Right ventricle myocardium inferior (tissue), 1 donor: ENCODE measurements at places on chromosomes 2 and 18. TPM values are rescaled to one million over a fixed set of nuclear protein-coding genes. Genes with fewer than 3 reads are reported as not detected.

- no peak for DNase-seq
These were observed 28.2 kb upstream of the GIGYF2 start for GRCh38 chr2:232668805-232669444.

GRCh38 chr2:64797881-64798575 lies 144.3 kb upstream of the SERTAD2 start:
- DNase-seq = no peak

DNA sequence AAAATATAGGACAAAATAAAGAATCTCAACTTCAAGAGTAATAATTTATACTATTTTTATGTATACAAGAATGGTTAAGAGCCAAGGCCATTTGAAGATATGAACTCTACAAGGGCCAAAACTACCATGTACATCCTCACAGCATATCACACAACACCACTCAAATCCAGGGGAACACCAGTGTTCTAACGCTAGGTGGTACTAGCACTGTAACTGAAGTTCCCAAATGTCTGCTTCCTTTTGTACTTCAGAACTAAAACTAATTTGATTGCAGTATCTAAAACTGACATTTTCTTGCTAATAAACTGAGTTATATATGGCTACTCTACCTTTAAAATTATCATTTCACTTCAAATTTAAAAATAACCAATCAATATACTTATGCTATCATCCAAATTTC lies 47.0 kb downstream of the REV1 start:
- DNase-seq = no peak

- no peak for DNase-seq
These were observed 235.0 kb downstream of the KLHL29 start for GRCh38 chr2:23619941-23620340.

- DNase-seq = no peak
These were observed 17.8 kb downstream of the RASGRP3 start for GRCh38 chr2:33494155-33494779.

GRCh38 chr2:191009541-191010374 lies 4.2 kb downstream of the STAT1 start:
- DNase-seq = no peak

- no peak for DNase-seq
These were observed 148.4 kb downstream of the DOCK10 start for GRCh38 chr2:224893848-224894247.

- DNase-seq = no peak
These were observed 138.2 kb downstream of the MBD2 start for GRCh38 chr18:54086046-54086802.

GRCh38 chr2:29035016-29035745 lies 39.1 kb downstream of the PCARE start:
- DNase-seq = no peak

GRCh38 chr2:36356298-36356989 lies 866 bp downstream of the CRIM1 start:
- peak; percentile 78 for DNase-seq

ESPNL gene
- total RNA-seq = not detected

FKBP1B gene
- 3.1 TPM for total RNA-seq

DLX1 gene
- not detected for total RNA-seq
